ENCODE measurements at places on chromosomes 4 and X.

- DNase-seq: no peak
Observed at GRCh38 chr4:174211622-174212044, 71.8 kb downstream of the FBXO8 start.

DNA sequence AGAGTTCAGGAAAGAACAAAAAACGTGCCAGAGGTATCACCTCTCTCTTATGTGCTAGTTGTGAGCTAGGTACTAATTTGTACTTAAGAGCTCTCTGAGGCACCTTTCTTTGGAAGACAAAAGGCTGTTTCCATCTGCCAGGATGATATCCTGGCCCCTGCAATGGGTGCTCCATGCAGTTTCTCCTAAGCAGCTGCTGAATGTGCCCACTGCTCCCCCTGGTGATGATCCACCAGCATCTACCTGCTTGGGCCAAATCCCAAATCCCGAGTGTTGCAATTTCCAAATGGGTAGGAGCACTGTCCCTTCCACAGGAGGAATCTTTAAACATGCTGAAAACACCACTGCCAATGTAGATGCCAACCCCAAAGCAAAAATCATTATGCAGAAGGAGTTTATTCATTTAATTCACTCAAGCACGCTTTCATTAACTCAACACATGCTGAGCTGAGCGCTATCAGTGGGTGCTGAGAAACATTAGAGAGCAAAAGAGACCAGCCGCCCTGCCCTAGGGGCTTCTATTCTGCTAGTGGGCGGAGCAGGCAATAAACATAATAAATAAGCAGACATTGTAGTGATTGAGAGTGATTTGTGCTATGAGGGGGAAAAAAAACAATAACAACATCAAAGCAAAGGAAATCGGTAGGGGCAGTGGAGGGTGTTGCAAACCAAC lies 69.6 kb upstream of the C4orf50 start:
- DNase-seq: no peak

DNA sequence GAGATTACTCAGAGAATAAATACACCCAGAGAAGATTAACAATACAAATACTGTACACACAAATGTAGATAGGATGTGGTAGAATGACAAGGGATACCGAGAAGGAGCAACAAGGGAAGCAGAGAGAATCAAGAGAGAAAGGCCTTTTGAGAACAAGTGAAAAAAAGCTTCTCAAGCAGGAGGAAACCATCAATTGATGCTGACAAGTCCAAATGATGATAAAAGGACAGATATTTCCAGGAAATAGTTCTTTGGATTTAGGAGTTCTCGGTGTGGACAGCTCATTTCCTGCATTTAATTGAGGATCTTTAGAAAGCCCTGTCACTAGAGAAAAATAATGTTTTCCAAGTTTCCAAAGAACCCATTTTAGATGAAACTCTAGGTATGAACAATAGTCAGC lies 48.1 kb downstream of the NPY5R start:
- DNase-seq: no peak

GRCh38 chr4:85268961-85269360 lies 206.0 kb upstream of the ARHGAP24 start:
- DNase-seq: no peak

DNA sequence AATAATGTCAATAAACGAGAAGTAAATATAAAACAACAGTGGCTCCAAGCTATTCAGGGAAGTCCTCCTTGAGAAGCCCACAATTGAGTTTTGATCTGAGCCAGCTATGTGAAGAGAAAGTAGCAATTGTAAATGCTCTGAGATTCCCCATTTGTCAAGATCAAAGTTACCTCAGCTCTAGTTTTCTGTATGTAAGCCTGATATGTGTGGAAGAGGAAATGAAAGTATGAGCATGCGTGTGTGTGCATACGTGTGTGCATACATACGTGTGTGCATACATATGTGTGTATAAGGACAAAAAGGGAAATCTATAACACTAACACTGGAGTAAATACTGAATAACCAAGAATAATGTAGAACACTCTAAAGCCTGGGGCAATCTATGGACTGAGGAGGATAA lies 130.3 kb downstream of the SCFD2 start:
- no peak for DNase-seq

- DNase-seq: no peak
Observed at GRCh38 chr4:133972586-133972985, 229.0 kb downstream of the PABPC4L start.

- no peak for DNase-seq
Observed at GRCh38 chr4:15488136-15488535, 18.5 kb downstream of the CC2D2A start.

DNA sequence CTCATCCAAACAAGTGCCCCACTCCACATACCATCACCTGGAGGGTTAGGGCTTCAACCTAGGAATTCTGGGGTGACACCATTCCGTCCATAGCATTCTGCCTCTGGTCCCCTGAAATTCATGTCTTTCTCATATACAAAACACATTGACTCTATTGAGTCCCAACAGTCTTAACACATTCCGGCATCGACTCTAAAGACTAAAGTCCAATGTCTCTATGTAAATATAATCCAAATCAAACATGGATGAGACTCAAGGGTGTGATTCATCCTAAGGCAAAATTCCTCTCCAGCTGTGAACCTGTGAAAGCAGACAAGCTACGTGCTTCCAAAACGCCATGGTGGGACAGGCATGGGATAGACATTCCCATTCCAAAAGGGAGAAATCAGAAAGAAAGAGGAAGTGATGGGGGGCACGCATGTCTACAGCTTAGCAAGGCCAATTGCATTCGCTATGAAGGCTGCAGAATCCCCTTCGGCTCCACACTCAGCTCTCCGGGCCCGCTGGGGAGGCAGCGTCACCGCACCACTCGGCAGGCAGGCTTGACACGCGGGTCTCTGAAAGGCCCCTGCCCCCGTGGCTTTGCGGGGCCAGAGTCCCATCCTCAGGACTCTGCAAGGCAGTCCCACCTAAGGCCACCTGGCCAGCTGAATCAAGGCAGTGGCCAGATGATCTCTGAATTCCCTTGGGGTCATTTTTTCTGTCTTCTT lies 53.2 kb downstream of the ADRA2C start:
- DNase-seq: no peak

DNA sequence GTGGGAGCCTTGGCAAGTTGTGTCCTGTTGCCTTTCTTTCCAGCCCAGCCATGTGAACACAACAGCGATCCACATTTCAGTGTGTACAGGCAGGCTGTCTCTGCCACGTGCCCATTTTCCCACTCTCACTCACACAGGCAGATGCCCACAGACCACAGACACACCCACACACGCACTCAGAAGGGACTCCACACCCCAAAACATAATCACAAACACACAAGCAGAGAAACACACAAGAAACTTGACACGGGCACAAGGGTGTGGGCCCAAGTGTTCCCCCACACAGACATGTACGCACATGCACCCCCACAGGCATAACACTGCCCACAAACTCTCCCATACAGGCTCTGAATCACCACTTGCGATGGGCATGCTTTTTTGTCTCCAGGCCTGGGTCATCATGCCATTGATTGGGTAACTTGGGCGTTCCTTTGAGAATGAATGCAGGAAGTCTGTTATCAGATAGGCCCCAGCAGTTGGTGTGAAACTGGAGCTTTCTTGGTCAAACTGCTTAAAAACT lies 84.3 kb downstream of the NBDY start:
- DNase-seq: peak; percentile 28

DNA sequence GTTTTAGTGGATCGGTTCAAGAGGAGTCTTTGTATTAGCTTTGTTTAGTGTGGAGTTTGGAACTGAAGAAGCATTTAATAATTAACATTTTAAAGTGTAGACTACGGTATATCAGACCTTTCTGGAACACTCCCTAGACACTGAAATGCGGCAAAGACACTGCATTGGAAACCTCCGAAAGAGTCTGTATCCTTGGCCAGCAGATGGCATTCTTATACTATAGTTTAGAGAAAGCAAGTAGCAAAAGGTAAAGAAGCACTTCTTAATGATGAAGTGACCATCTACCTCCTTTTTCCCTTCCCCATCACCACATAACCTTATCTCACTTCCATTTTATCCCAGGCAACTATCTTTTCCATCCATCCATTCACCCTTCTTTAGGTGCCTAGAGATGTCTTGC lies 7.6 kb downstream of the FABP2 start:
- DNase-seq: no peak

DNA sequence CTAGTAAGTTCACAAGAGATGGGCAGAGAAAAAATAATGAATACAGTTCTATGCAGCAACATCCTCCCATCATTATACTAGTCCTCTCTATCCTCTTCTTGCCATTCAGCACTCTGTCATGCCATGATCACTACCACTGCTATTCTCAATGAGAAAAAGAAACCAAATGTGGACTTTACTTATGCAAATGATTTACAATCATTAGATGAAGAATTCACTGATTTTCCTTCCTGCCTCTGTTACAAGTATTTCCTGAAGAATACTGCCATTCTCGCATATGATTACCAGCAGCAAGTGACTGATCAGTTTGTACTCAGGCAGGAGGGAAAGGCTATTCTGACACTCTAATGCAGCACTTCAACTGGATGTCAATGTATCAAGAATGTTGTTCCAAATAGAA lies 50.3 kb downstream of the WDFY3 start:
- no peak for DNase-seq

DNA sequence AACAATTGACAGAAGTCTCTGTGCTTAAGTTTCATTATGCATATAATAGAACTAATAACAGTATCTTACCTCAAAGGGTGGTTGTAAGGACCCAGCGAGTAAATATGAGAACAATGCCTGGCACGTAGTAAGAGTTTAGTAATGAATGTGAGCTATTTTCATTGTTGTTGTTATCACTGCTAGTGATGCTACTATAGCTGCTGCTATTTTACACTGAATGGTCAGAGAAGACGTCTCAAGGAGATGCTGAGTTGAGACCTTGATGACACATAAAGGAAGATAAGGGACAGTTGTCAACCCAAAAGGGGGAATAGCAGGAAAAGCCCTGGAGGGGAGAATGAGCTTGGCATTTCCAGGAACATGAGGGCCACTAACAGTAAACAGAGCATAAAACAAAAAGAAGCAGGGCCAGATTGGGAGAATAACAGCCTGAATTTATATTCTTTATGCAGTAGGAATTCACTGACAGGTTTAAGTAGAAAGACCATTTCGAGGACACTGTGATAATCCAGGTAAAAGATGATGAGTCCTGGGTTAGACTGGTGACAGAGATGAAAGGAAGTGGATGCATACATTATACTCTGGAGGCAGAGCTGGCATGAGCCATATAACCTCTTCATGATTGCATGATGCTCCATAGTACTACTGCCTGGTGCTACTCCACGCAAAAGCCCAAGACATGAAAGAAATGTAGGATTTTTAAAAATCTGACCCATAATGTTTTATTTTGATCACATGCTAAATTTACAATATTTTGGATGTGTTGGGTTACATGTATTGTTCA lies 23.1 kb downstream of the ATP8A1 start:
- DNase-seq: no peak

- no peak for DNase-seq
Observed at GRCh38 chr4:113272523-113272922, 223.1 kb downstream of the ANK2 start.

GRCh38 chr4:151561551-151562256 lies 152.7 kb downstream of the FHIP1A start:
- DNase-seq: no peak

DNA sequence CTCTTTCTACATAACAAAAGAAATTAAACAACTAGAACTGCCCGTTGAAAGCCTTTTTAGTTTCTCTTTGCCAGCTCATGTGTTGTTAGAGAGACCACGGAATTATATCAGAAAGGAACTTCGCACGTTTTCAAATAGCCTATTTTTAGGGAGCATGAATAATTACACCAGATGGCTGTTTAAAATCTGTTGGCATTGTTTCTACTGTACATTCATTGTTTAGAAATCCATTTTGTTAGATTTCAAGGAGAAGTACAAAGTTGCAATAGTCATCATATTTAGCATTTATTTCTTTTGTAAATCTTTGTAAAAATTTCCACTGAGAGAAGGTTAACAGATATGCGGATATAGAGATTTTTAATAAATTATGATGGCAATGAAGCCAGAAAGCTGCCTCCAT lies 403.0 kb upstream of the HS3ST1 start:
- DNase-seq: no peak

- DNase-seq: peak; percentile 5
Observed at GRCh38 chrX:107628662-107629539, 591 bp downstream of the PRPS1 start.

DNA sequence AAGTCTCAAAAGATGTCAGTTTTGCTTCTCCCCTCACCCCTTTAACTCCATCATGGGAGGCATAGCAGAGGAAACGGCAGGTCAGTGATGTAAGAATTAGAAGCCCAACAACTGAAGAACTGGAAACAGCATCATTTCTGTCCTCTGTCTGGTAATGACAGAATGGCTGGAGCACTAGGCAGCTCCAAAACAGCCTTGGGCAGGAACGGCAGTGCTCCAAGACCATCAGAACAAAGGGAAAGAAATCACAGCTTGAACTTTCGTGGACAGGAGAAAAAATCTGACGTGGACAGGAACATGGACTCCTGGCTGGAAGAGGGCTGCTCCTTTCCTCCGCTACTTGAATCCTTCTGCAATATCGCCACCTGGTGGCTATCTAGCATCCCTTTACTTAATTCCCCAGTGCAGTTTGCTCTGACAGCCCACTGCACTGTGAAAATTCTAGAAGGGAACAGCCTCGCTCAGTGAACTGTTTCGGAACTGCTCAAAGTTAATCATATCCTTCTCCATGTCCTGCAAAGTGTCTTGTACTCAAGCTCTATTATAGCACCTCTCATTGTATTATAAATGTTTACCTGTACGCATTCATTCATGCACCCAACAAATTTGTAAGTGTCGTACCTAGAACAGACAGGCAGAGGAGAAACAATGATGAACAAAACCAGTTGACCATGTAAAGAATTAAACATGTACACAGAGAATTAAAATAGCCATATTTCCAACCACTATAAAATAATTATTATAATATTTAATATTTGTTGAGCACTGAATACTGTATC lies 20.4 kb downstream of the SLC25A53 start:
- peak; percentile 7 for DNase-seq

DNA sequence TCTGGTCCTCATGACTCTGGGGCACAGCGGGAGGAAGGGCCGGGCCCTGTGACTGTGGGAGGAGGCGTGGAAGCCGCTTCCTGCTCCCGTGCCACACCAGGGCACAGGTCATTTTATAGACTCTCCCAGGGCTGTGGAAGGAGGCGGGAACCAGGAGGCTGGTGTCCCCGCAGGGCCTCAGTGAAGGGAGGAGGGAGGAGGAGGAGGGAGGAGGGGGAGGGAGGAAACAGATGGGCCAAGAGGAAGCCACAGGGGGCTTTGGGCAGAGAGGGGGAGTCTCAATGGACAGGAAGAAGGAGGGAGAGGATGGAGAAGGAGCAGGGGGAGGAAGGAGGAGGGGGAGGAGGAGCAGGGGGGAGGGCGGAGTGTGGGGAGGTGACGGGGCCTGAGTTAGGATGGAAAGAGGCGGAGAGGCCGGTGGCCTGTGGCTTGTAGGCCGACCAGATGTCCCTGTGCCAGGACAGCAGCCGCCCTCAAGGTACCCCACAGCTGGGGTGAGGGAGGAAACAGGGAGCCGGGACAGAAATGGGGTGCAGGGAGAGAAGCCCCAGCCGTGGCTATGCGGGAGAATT lies 6.2 kb upstream of the PLCXD1 start:
- DNase-seq: no peak
